ENCODE measurements at places on chromosomes 16 and 17.

DNA sequence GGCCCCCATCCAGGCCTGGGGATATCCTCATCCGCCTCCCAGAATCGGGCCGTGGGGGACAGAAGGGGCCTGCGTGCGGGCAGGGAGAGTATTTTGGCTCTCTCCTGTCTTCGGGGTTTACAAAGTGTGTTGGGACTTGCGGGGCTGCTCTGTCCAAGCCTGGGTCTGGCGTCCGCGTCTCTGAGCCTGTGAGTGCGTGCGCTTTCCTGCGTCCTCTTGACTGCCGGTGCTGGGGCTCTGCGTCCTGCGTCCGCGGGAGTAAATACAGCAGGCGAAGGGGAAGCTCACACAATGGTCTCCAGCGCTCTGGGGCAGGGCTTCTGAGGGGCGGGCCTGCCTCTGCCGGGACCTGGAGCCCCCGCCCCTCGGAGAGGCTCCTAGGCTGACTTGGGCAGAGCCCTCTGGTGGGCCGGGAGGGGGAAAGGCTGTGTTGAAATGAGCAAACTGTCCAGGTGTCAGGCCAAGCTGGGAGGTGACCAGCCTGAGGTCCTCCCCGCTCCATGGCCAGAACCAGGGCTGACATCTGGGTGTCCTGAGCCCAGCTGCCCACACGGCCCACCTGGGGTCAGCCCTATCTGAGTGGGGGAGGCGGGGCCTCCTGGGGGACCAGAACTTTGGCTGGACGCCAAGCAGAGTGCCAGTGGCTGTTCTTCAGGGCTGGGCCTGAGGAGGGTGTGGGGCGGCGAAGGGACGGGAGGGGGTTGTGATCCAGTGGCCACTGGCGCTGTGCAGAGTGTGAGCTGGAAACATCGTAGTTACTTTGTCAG, 233.6 kb downstream of the SEC14L1 start:
- peak overlapping the region; percentile 80 for H3K4me3 ChIP-seq
- DNase-seq, result peak; percentile 98
- no peaks in the 10 kb centered on the region for H3K27me3 ChIP-seq
- H3K36me3 ChIP-seq, result no peaks in the 10 kb centered on the region

GRCh38 chr16:21638573-21638975, 13.8 kb downstream of the IGSF6 start:
- no peak overlapping the region for H3K4me3 ChIP-seq
- H3K27me3 ChIP-seq, result no peaks in the 10 kb centered on the region
- no peak overlapping the region for H3K27ac ChIP-seq

DNA sequence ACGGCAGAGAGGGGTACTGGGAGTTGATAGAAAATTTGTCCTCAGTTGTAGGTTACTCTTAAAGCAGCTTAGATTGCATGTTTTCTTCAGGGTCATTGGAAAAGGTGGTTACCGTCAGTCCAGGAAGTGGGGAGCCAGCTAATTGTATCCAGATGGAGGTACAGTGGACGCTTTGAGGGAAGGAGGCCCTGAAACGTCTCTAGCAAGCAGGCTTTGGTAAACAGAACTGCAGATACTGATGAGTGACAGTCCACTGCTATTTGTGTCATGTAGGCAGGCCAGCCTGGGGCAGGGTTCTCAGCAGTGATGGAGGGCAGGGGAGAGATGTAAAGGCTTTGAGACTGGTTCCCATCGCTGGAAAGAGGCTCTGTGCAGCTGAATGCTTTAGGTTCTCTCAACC, 30.2 kb upstream of the ST6GALNAC1 start:
- peaks cover 9% of the 10 kb centered on the region for H3K4me1 ChIP-seq

DNA sequence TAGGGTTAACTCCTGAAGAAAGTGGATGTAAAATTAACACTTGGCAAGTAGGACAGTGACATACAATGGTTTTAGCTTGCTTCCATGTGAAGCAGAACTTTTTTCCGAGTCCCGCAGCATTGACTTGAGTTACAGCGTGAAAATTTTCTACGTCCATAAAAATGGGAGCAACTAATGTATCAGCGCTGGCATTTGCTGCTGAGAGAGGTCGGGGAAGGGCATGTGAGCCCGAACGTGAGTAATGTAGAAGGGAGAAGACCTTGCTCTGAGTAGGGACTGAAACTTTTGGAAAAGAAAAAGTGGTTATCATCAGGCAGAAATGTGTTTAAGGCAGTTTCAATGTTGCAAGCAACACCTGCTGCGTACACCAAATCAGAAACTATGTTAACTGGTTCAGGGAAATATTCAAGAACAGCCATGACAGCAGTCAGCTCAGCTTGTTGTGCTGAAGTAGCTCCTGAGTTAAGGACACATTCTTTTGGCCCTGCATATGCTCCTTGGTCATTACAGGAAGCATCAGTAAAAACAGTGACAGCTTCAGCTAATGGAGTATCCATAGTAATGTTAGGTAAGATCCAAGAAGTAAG, 70.9 kb upstream of the ARL4D start:
- no peaks in the 10 kb centered on the region for H3K4me1 ChIP-seq
- no peak overlapping the region for H3K27ac ChIP-seq
- H3K4me3 ChIP-seq, result no peak overlapping the region

GRCh38 chr16:73663720-73664119, 615.8 kb upstream of the ZFHX3 start:
- no peak for DNase-seq
- H3K27ac ChIP-seq, result no peak overlapping the region

DNA sequence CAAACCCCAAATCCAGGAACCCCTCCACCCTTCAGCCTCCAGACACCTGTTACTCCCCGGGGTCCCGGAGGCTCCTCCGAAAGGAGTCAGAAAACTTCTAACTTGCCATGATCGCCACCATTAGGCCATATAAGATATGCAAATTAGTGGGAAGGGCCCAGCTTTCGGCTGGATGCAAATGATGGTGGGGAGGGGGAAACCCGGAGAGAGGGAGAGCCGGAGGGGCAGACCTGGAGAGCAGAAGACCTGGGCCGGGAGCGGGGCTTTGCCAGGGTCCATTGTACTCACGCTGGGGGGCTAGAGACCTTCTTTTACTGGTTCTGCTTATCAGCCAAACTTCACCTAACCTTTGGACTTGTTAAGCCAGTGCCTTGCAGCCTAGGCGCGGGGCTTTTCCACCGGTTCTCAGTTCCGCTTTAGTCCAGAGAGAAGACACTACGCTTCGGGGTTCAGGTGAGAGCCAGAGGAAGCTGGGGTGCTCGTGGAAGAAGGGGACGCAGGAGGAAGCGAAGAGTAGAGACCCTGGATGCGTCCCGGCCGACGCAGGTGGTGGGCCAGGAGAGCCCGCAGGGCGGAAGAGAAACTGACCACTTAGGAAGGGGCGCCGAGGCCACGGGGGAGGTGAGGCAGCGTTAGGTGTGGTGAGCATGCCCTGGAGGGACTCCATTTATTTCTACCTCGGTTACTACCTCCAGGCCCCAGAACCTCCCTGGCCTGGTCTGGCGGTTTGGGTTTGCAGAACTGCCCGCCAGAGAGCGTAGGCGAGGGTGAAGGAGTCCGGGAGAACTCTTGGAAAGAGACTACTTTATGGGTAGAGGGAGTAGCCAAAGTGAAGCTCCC, at the start of gene HNF1B:
HNF1B (minus strand) TSS at position 99 of the 840 bp plus-strand sequence. CDS start 175 bp downstream, outside the sequence.
- no peak within 1 kb of the TSS for H3K27ac ChIP-seq
- no peak for DNase-seq
- no peaks in the 10 kb centered on the region for H3K4me1 ChIP-seq
- H3K36me3 ChIP-seq, result no peaks in the 10 kb centered on the region
- no peaks in the 10 kb centered on the region for H3K27me3 ChIP-seq
- H3K4me3 ChIP-seq, result no peak within 1 kb of the TSS

DNA sequence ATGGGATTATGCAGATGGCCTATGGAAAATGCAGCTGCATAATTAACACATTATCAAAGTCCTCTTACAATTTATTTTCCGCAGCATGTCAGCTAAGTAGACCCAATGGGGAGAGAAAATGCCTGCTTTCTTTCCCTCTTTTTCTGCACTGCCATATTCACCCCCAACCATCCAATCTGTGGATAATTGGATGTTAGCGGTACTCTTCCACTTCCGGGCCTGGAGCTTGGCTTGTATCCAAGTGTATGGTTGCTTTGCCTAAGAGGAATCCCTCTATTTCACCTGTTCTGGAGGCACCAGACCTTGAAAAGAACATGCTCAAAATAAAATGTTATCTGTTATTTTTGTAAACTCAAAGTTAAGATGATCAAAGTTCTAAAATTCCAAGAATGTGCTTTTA, 41.1 kb upstream of the CACNG3 start:
- H3K4me3 ChIP-seq, result no peak overlapping the region
- no peak for DNase-seq
- no peaks in the 10 kb centered on the region for H3K4me1 ChIP-seq
- no peak overlapping the region for H3K27ac ChIP-seq
- H3K27me3 ChIP-seq, result no peaks in the 10 kb centered on the region

DNA sequence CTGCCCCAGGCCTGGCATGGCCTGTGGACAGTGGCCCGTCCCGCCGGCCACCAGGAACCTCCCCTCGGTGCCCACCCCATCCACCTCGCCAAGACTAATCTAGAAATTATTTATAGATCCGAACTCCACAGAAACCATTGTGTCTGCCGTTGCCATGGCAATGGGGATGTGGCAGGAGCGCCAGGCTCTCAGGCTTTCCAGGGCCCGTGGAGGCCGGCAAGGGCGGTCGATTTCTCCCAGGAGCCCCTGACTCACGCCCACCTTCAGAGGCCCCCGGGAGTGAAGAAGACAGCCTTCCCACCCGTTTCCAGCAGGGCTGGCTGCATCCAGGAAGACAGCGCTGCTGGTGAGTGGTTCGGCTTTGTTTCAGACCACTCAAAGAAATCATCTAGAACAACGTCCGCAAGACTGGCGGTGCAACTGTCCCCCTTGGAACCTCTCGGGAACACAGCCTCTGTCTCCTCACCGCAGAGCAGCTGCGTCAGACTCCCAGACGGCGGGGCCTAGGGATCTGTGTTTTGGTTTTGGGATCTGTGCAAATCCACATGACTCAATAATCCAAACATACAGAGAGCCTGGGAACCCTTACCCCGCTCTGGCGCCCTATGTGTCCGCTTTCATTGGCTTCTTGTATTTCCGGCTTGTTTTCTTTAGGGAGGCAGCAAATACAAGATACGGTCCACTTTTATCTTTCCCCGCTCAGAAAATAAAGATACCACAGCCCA, 48.5 kb upstream of the ZCCHC14 start:
- H3K27ac ChIP-seq, result peak overlapping the region; percentile 12
- peaks cover 11% of the 10 kb centered on the region for H3K4me1 ChIP-seq
- no peaks in the 10 kb centered on the region for H3K36me3 ChIP-seq

- H3K4me1 ChIP-seq, result no peaks in the 10 kb centered on the region
- H3K27me3 ChIP-seq, result no peaks in the 10 kb centered on the region
- H3K4me3 ChIP-seq, result no peak overlapping the region
- H3K36me3 ChIP-seq, result no peaks in the 10 kb centered on the region
- no peak overlapping the region for H3K27ac ChIP-seq
Measured at GRCh38 chr16:86471896-86472295, 38.4 kb upstream of the FOXF1 start.

DNA sequence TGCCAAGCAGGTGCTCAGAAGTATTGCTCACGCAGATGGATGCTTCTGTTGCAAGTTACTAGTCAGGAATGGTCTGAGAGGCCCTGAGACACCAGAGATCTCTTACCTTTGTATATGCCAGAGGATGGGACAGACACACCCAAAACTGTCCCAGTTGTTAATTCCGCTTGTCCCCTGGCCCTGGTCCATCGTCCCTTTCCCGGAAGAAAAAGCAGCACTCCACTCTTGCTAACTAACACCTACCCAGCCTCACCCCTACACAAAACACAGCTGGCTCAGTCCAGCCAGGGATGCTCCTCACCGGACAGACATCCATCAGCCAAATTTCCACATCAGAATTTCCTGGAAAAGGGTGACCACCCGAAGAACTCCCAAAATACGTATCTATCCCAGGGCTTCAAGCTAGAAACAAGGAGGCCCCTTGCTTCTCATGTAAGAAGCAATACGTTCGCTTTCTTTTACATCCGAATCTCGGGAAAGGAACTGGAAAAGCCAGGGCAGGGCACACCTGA, 2.0 kb downstream of the GAS7 start:
- H3K27me3 ChIP-seq, result no peaks in the 10 kb centered on the region
- no peak for DNase-seq
- no peak overlapping the region for H3K4me3 ChIP-seq
- H3K27ac ChIP-seq, result no peak overlapping the region

DNA sequence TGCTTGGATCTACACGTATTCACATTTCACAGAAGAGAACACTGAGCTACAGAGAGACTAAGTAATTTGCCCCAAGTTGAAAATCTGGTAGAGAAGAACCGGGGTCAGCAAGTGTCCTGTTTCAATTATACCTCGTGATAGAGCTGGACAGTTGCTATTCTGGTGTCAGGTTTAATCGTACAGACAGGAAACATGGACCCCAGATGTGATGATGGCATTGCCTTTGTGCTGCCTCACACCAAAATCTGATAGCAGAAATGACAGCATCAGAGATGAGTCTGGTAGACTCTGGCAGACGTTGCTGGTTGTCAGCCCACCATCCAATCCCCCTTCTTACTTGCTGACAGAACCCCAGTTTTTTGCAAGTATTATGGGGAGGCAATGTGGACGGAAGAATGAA, 112.1 kb upstream of the FOXF1 start:
- peaks cover 24% of the 10 kb centered on the region for H3K4me1 ChIP-seq
- no peaks in the 10 kb centered on the region for H3K27me3 ChIP-seq
- no peak overlapping the region for H3K4me3 ChIP-seq
- peak overlapping the region; percentile 94 for H3K27ac ChIP-seq
- no peaks in the 10 kb centered on the region for H3K36me3 ChIP-seq

GRCh38 chr17:81434072-81434471, 38.8 kb downstream of the BAHCC1 start:
- no peak for DNase-seq
- H3K27me3 ChIP-seq, result no peaks in the 10 kb centered on the region
- H3K27ac ChIP-seq, result no peak overlapping the region
- no peaks in the 10 kb centered on the region for H3K36me3 ChIP-seq
- H3K4me1 ChIP-seq, result peaks cover 60% of the 10 kb centered on the region

DNA sequence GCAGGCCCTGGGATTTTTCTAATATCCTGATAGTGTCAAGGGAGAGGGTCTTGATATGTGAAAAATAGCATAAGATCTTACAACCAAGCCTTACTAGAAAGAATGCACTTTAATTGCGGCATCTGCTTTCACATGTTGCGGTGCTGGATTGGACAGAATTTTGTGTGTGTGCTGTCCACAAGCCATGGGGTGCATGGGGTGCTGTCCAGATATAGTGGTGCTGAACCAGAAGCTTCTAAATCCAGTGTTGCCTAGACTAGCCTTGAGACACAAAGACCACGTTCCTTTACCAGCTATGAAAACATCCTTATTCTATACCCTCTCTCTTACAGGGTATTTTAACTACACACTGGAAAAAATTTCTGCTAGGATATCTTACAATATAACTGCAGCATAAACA, 244.0 kb downstream of the TMEM114 start:
- DNase-seq, result peak; percentile 34
- no peak overlapping the region for H3K4me3 ChIP-seq
- no peaks in the 10 kb centered on the region for H3K4me1 ChIP-seq
- no peaks in the 10 kb centered on the region for H3K27me3 ChIP-seq
- H3K36me3 ChIP-seq, result no peaks in the 10 kb centered on the region

All from SJCRH30 (cell line).